Ascending aorta (tissue), 2 donors: ENCODE measurements at places on chromosomes 5 and 9.
A peak's percentile ranks its signal among the peaks of the same experiment; 100 is the strongest.

GRCh38 chr5:81558188-81558587, 164.3 kb upstream of the ACOT12 start:
- no peak for DNase-seq

DNA sequence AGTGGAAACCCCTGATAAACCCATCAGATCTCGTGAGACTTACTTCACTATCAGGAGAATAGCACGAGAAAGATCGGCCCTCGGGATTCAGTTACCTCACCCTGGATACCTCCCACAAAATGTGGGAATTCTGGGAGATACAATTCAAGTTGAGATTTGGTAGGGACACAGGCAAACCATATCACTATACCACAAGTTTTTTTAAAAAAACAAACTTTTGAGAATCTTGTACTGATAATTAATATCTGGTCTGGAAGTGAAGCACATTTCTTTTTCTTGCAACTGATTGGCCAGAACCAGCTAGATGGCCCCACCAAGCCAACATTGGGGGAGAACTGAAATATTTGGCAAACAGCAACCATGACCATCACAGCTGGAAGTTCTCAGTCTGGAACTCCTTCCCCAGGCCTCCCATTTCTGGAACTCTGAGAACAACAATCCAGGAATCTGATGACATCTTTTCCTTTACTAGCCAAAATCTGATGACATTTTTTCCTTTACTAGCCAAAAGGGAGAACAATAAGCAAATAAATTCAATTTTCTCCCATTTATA, 51.8 kb upstream of the CDKN2B start:
- DNase-seq, result no peak

DNA sequence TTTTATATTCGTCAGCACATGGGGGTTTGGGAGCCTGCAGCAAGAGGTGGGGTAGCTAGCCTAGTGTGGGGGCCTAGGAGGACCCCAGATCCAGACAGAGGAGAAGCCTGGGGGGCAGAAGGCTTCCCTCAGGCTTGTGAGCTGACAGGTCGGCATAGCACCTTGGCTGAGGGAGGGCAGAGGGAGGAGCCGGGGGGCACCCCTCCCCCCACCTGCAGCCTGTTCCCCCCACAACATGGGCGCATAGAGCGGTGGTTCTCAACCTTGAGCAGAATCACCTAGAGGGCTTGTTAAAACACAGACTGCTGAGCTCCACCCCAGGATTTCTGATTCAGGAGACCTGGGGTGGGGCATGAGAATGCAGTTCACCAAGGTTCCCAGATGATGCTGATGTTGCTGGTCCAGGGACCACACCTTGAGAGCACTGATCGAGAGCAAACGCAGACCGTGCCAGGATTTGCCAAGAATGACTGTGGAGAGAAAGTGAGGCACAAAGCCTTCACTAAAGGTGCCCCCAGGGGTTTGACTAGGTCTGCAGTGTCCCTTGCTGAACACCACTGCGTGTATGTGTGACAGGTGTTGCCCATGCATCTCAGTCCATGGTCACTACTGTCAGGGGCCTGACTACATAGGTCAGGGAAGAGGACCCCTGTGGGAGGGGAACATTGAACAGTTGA, 163.3 kb downstream of the MACROH2A1 start:
- no peak for DNase-seq

- DNase-seq, result no peak
Measured at GRCh38 chr9:106885451-106885850, 22.5 kb downstream of the ZNF462 start.

GRCh38 chr9:105216440-105217178, 27.8 kb upstream of the SLC44A1 start:
- no peak for DNase-seq

DNA sequence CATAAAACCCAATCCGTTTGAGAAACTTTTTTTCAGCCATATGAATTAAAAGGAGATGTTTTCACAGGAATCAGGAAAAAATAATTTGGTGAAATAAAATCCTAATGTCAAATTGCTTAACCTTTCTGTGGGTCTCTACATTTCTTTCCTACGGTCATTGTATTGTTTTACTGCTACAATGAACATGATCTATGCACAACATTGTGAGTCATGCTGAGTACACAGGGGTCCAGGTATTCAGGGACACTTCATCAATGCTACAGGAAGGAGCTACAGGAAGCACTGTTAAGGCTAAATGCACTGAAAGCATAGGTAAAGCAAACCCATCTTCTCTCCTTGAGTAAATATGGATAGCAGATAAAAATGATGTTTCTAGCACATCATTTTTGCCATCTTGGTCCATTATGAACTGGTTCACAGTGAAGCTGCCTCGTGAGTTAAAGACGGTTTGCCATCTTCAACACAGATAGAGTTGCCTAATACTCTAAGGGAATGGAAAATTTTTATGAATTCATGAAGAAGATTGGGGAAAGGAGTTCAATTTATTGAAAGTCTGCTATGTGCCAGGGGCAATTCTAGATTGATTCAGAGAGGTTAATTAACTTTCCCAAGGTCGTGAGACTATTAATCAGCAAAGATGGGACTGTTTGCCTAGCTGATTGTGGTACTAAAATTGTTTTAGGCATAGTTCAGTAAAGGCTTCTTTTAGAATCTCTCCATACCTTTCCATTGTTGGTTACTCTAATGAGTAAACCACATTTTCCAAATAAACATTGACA, 85.5 kb downstream of the DIRAS2 start:
- DNase-seq, result no peak

DNA sequence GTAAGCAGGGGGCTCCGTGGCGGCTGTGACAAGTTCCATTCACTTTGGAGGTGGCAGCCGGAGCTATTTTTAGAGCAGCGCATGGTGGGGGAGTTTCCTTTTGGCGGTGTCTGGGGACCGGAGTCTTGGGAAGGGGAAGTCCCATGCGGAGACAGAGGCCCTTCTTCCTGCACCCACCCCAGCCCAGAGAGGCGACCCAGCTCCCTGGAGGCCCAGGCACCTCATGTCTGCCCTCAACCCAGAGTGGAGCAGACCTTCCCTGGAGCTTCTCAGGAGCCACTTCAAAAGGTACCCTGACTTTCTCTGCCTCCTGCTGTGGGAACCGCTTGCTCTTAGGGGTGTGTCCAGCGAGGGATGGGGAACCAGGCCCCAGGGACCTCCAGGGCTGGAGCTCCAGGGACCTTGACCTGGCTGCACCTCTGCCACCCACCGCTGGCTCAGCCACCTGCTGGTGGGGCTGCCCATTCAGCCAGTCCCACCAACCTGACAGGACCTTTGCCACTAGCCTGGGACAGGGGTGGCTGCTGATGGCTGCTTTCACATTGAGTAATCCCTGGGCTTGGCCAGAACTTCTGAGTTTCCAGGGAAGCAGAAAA, 34.1 kb downstream of the NEK6 start:
- DNase-seq, result peak; percentile 72

- peak; percentile 61 for DNase-seq
Measured at GRCh38 chr5:139903795-139904565, 108.4 kb downstream of the PSD2 start.

- DNase-seq, result peak; percentile 22
Measured at GRCh38 chr9:114087721-114088120, 9.6 kb upstream of the AMBP start.

DNA sequence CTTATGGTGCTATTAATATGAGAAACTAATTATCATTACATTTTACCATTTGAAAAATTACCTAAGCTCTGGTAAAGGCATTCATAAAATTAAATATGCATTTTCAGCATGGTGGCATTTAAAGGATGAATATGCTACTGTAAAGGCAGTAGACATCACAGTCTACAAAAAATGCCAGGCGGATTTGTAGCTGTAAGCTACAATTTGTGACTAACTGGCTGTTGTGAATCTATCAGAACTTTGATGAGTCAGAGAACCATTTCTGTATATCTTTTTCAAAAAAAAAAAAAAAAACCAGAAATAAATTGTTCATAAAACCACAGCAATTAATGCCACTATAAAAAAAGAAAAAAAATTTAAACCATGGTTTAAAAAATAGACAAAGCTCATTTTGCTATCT, 186.3 kb downstream of the NFIB start:
- DNase-seq, result no peak

- DNase-seq, result no peak
Measured at GRCh38 chr9:98569491-98569890, 139.2 kb downstream of the GABBR2 start.

DNA sequence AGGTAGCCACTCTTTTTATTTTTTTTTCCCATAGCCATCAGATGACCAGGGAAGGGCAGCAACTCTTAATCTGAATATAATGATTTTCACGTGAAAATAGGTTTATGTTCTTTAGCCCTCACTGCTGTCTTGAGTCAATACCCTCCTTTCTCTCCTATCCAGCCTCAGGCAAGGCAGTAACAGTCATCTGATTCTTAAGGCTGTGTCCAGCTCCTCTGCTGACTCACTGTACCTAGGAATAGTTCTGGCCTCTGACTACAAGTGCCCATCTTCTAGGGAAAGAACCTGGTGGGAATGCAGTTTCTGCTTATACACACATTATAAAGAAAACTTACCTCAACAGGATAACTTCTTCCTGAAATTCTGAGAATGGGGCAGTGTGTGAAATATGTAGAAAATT, 30.7 kb downstream of the DHX29 start:
- no peak for DNase-seq

GRCh38 chr5:78927657-78928282, 57.3 kb downstream of the ARSB start:
- no peak for DNase-seq

DNA sequence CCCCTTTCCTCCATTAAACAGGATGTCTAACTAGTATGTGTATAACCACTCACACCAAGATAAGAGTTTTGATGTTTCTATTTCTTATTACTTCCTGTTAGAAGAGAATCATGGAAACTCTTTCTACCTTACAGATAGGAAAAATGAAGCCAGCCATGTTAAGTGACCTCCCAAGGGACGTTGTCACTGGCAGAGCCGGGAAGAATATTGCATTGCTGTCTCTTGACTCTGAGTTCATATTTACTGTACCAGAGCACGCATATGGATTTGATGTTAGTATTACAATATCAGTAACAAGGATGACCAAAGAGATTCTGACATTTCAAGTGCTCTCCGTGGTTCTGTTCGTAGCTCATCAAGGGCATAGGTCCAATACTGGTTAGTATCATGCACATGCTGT, 12.5 kb upstream of the C5orf63 start:
- no peak for DNase-seq
